GF-D8 (cell line): ENCODE measurements at places on chromosomes 2 and 18.

DNA sequence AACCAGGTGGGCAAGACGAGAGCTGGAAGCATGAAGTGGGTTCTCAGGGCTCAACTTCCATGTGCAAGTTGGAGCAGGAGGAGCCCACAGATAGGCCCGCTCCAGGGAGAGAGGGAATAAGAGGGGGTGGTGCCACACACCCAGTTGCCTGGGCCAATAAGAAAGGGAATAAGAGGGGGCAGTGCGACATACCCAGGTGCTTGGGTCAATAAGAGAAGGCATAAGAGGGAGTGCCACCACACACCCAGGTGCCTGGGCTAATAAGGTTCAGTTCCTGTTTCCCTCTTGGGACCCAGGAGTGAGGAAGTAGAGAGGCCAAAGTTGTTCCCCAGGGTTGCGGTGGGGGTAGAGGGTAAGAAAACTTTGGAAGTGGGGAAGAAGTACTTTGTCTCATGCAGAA, 127.5 kb downstream of the LAMA3 start:
- no peak for DNase-seq

- no peak for DNase-seq
Measured at GRCh38 chr2:216404010-216404618, 8.2 kb upstream of the SMARCAL1 start.

- no peak for DNase-seq
Measured at GRCh38 chr2:50051374-50051773, 897.1 kb upstream of the FSHR start.

DNA sequence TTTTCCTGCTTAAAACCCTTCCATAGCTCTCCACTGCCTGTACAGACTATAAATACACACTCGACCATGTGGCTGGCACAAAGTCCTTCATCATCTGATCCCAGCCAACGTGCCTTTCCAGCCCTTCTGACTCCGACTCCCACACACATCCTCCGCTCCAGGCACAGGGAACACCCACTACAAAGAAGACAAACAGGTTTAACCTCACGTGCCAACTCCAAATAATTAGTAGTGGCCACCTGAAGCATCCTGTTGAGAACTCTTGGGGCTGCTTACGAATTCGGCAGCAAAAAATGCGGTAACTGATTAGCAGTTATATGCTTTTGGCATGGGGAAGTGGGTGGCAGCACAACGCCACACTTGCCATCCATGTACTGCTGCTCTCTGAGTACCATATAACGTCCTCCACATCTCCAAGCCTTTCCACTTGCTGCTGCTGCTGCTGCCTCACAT, 12.1 kb downstream of the SPIRE1 start:
- no peak for DNase-seq

DNA sequence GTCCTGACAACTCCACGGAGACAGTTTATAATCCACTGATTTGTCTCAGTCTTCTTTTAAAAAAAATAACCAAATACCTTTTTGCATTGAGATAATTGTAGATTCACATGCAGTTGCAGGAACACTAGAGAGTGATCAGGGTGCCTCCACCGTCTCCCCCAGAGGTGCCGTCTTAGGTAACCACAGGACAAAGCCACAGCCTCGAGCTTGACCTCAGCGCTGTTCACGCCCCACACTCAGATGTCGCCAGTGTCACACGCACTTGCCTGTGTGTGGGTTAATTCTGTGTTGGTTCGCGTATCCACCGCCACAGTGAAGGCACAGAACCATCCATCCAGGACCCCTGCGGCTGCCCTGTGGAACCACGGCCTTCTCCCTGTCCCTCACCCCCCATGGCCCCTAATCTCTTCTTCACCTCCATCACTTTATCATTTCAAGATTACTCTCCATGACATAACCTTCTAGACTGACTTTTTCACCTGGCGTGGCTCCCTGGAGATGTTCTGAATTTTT, 295.0 kb upstream of the HDAC4 start:
- DNase-seq, result no peak

DNA sequence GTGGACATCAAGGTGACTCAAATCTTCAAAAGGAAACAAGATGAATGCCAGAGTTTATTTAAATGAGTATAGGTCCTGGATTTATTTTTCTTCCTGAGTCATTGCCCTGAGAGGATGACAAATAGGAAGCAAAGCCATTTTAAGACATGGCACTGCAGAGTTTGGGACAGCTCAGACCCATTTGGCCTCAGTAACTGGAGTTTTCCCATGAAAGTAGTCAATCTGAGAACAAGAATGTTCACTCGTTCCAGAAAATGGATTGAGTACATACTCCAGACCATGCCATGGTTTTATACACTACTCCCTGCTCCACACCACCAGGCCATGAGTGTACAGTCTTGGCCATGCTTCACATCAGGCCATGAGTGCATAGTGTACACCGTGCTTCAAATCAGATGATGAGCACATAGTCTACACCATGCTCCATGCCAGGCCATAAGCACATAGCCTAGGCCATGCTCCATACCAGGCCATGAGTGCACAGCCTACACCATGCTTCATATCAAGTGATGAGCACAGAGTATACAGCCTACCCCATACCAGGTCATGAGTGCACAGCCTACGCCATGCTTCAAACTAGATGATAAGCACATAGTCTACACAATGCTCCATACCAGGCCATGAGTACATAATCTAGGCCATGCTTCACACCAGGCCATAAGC, 202.4 kb downstream of the FBXO15 start:
- no peak for DNase-seq
